ENCODE measurements at places on chromosomes 13 and 19. TPM values are rescaled to one million over a fixed set of nuclear protein-coding genes. Genes with fewer than 3 reads are reported as not detected.

The ZSCAN4 gene
- not detected for total RNA-seq

DNA sequence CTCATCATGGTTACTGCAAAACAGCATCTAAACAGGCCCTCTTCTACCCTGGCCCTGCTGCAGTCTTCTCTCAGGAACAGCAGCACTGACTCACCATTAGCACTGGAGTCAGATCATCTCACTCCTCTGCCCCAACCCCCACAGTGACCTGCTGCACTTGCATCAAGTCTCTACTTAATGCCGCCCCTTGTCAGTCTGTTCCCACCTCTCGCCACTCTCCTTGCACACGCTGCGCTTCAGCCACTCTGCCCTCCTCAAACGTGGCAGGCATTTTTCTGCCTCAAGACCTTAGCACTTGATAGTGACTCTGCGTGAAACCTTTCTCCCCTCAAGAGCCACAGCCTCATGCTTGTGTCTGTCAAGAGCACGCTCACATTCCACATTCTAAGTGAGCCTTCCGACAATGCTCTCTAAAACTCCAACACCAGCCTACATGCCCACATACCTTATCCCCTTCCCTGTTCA lies 22.1 kb downstream of the MIPEP start:
- no peak for DNase-seq

The P2RY11 gene
- total RNA-seq, result 25.0 TPM

DNA sequence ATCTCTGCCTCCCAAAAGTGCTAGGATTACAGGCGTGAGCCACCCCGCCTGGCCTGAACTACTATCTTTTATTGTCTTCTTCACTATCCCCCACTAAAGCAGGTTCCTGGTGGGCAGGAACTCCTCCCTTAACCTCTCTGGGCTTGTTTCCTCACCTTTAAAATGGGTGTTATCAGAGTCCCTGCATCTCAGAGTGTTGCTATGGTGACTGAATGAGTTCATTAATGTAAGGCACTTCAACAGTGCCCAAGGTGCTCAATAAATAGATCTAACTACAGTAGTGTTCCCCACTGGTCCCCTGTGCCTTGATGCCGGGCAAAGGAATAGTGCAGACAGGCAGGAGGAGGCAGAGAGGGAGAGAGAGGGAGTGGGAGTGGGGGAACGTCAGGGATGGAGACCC lies 20.5 kb downstream of the CCDC97 start:
- no peak for DNase-seq

- DNase-seq, result no peak
Observed at GRCh38 chr13:63629591-63629990, 2213.9 kb upstream of the PCDH20 start.

- DNase-seq, result no peak
Observed at GRCh38 chr13:37118016-37118415, 12.6 kb upstream of the CSNK1A1L start.

GRCh38 chr19:42279155-42279901 lies 10.3 kb downstream of the CIC start:
- no peak for DNase-seq

- no peak for DNase-seq
Observed at GRCh38 chr19:1420590-1420989, 13.2 kb downstream of the DAZAP1 start.

The ZNF350 gene
- 8.1 TPM for total RNA-seq

- no peak for DNase-seq
Observed at GRCh38 chr13:39318161-39318560, 279.9 kb downstream of the NHLRC3 start.

DNA sequence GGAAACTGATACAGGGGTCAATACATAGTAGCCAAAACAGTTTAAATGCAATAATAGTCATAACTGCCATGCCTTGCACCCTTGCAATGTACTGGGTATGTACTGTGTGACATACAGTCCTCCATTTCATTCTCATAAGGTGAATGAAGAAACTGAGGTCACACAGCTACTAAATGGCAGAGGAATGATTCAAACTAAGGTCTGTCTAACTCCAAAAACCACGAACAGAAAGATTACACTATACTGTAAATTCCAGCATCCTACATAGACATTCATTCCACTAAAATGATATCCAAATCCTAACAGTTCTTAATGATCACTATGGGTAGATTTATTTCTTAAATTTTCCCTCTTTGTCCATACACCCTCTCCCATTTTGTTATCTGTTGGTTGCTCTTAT lies 238.1 kb upstream of the SERP2 start:
- no peak for DNase-seq

The MYO16 gene
- 1.6 TPM for total RNA-seq

DNA sequence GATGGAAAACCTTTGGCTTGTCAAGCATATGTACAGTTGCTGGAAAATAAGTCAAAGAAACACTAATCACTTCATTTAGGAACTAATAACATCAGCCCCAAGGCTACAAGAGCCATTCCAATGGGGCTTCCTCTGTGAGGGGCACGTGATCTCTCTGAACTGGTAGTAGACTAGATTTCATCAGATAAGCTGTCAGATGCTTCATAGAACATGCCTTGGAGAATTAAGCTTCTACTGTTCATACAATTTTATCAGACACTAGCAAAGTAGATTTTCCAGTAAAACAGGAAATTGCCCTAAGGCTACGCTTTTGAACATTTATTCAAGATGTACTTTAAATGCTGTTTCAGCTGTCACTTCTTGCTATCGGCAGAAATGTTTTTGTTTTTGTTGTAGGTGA lies 107.8 kb downstream of the EDNRB start:
- peak; percentile 24 for DNase-seq

DNA sequence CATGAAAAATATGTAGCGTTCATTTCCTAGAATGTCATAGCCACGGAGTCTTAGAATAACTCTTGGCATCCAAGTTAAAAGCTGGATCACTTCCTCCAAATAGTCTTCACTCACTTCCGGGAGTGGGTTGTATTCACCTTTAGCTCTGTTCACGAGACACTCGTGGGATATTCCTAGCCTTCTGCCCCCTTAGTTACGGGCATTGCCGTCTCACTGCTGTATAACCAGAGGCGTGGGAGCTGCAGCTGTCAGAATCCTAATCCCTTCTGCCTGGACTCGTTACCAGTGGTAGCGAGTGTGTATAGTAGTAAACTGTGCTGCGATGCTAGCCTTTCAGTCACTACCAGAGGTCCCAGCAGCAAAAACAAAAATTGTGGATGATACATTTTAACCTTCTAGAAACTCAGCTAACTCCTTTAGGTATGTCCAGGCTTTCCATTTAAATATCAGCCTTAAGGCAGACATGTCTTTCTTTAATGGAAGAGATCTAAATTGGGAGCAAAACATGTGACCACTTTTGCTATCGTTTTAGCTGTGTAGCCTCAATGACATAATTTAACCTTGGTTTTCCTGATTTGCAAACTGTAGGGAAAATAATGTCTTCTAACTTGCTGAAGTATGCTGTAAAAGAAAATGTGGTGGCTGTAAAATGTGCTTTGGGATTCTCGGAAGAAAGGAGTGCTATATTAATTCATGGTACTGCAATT lies 34.1 kb downstream of the ERCC5 start:
- no peak for DNase-seq

- no peak for DNase-seq
Observed at GRCh38 chr13:111909501-111909900, 157.4 kb upstream of the SOX1 start.

DNA sequence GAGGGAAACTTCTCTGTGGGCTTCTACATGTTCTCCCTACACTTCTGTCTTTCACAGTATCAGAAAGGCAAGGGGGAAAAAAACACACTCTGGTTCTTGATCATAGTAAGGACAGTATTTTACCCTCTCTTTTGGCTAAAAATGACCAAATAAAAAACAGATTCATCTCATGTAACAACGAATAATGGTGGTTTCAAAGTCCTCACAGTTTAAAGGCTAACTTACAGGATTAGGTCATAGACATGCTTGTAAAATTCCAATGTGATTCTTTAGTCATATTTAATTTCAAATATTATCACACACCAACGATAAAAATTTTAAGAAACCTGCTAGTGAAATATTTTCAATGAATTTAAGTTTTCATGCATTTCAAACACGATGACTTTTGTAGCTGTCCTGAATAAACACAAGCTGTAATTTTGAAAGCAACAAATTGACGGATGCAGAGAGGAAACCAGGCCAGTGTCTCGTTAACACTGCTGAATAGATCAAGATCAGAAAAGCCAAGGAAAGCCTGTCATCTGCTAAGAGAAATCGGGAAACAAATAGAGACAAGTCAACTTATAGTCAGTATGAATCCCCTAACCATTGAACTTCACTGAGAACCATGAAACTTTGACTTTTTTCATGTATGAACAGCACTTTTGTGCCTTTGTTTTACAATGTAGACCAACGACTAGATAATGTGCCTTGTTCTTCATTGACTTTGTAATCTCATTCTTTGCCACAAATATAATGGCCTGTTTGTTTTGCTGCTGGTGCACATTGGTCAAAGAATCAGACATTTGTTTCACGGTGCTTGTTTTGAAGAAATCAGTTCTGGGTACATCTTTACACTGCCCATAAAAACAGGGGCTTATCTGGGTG lies 22.0 kb downstream of the MBNL2 start:
- DNase-seq, result no peak

- DNase-seq, result no peak
Observed at GRCh38 chr13:101621099-101621498, 168.6 kb downstream of the ITGBL1 start.

- no peak for DNase-seq
Observed at GRCh38 chr13:112172641-112173251, 105.8 kb downstream of the SOX1 start.

The KLK13 gene
- total RNA-seq, result not detected

DNA sequence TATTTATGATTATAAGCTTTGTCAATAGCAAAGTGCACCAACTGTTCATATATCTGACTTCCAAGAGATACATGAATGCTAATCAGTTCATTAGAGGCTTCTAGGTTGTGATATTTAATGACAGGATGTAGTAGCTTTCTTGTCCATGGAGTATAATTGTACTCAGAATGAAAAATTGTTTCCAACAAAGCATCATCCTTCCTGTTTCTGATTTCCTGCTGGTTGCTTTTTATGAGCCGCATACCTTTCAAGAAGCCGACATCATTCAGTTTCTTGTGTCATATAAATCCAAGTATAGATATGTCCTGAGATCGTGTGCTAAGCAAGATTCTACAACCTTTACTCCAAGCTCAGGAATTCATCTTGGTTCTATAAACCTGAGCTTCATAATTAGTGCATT lies 326.6 kb downstream of the DIAPH3 start:
- no peak for DNase-seq

The CYP4F8 gene
- under 0.01 TPM for total RNA-seq

All from hematopoietic multipotent progenitor cell (in vitro differentiated cells).